ENCODE measurements at places on chromosomes 12 and 14.

GRCh38 chr14:86464341-86464740 is 934.4 kb downstream of the FLRT2 start:
- DNase-seq, result no peak

GRCh38 chr14:100243020-100243419 is 4.1 kb downstream of the YY1 start:
- no peak for DNase-seq

DNA sequence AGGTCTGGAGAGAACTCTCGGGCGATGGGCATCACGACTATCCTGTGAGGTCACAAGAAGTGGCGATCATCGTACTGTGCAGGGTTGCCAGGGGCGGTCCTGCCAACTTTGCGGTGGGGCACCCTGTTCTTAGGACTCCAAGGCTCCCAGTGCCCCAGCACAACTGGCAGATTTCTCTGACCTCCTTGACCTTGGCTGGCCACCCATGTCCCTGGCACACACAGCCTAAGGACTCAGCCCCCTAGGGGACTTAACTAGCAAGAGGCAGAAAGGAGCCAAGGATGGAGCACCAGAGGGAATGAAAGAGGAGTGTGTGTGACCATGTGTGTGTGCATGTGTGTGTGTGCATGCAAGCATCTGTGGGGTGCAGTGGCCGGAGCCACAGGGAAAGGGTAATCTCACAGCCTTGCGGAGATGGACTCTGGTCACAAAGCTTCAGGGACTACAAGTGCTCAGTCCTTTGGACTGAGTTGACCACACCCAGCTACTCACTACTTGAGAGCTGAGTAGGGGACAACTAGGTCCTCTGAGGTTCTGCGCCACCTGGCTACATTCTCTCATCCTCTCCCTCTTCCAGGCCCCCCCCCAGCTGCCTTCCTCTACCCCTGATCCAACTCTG is 13.7 kb downstream of the SLC48A1 start:
- DNase-seq, result no peak

- no peak for DNase-seq
Observed at GRCh38 chr12:129332286-129332685, 479.0 kb downstream of the GLT1D1 start.

DNA sequence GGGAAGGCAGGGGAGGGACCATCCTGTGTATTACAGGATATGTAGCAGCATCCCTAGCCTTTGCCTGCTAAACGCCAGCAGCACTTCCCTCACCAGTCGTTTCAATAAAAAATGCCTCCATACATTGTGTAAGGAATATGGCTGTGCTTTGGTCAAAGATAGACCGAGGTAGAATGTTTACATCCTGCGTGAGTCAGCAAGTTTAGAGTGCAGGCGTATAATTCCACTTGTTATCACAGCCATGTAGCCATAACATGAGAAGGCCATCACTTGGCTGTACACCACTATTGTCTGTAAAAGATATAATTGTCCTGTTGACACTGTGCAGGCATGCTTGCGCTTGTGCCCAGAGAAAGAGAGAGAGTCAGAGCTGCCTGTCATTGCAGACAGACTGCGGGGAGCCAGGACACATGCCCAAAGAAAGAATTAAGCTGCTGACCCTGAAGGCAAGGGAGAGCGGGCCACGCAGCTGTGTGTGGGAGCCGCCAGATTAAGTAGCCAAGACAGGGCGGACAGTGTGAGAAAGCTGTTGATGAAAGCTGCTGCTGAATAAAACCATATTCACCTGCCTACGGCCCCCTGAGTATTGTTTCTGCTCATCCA is 68.4 kb downstream of the CRACR2A start:
- DNase-seq, result no peak

- no peak for DNase-seq
Observed at GRCh38 chr14:22978487-22978837, 3.9 kb downstream of the AJUBA start.

- no peak for DNase-seq
Observed at GRCh38 chr14:91323031-91323430, 78.5 kb upstream of the GPR68 start.

- DNase-seq, result peak; percentile 56
Observed at GRCh38 chr14:75427482-75428229, at the start of gene JDP2. Gene JDP2 (plus strand): TSS chr14:75428022. CDS start chr14:75437921, 9,899 bp downstream.

- no peak for DNase-seq
Observed at GRCh38 chr14:96297000-96297399, 41.0 kb downstream of the BDKRB1 start.

DNA sequence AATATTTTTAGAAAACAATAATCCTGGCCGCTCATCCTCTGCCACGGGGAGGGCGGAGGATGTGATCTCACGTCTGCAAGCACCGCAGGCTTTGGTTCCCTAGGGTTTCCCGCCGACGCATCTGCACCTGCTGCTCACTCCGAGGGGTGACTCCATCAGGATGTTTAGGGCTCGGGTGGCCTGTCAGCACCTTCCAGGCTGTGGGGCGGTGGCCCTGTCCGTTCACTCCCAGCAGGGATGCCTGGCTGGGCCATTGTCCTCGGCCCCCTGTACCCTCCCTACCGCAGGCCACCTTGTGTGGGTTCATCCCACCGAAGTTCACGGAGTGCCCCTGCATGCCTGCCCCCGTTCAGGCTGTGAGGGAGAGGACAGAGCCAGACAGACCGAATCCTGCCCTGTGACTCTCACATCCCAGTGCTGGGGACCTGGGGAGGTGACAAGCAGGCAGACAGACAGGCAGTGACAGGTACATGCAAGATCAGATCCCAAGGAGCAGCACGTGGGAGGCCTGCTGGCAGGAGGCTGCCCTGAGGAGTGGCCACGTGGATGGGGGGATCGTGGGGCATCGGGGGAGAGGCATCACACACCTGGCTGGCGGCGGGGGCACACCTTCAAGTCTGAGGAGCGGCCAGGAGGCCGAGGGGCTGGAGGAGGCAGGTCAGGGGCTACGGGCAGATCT is 112.6 kb downstream of the ADGRD1 start:
- DNase-seq, result no peak

DNA sequence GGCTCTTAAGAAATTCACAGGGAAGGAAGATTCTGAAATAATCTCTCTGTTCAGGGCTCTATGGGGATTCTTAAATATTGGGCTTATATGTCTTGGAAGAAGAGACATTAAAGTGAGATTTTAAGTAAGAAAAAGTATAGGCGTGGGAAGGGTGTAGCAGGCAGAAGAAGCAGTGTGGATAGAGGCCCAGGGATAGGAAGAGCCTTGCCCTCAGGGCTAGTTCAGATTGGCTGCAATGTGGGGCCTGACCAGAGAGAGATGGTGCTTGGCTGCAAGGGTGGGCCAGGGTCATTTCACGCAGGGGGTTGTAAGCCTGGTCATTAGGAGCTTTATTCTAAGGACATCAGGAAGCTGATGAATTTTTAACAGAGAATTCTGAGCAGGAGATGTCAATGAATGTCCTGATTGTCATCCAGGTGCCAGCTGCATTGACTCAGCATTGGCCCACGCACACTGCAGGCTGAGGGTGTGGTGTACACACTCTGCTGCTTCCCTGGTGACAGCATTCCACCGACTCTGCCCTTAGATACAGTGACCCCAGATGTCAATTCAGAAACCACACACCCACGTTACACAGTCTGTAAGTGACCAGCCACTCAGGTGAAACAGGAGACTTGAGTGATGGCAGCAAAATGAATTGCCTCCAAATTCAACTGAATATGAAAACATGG is 582.5 kb downstream of the NRXN3 start:
- DNase-seq, result no peak

DNA sequence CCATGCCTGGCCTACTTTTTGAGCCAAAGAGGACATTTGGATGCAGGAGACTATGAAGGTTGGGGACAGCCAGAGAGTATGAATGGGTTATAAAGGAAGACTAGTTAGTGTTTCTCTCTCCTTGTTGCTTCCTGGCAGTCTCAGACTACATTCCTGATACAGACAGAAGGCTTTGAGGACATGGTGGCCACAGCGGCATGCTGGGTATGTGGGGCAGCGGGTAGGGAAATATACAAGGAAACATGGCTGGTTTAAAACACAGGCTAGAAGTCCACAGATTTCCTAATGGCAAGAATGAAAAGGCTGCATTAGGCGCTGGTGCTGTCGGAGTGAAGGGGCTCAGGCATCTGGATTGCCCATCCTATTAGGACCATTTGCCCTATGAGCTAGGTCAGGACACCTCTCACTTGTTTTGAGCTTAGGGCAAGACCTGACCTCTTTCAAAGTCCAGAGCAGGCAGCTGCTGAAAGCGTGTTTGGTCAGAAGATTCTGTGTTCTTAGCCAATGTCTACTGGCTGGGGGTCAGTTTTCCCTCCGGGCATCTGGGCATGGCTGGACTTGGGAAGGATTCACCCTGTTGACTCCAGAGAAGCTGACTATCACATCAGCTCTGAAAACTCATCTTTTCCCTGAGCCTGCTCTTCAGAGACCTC is 20.1 kb upstream of the FBXO21 start:
- no peak for DNase-seq

DNA sequence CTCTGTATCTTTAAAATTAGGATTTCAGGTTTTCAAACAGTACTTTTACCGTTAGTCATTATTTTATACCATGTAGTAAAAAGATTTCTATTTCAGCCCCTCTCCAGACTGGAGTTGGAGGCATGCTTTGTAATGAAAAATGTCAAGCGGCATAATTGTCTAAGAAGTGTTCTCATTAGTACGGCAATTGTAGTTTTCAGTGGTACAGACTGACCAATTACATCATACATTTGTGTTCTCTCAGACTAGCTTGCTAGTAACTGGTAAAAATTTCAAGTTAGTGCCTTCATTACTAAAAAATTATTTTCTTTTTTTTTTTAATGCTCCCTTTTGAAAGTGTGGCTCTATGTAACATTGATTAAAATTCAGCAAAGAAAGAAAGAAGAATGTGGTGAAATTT is 4.5 kb downstream of the USP30 start:
- no peak for DNase-seq

DNA sequence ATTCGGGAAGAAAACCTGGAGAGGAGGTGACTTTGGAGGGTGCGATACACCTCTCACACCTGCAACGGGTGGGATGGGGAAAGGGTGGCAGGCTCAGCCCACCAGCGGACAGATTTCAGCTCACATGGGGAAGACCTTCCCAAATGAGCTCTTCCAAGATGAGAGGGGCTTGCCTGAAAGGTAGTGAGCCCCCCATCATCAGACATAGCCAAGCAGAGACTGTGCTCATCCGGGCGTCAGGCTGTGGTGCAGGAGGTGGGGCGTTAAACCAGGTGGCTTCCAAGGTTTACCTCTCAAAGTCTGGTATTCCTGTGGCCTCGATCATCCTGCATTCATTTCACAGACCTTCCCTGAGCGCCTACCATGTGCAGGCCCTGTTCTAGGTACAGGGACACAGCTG is 105.4 kb upstream of the FKBP4 start:
- DNase-seq, result no peak

GRCh38 chr12:52366738-52367485 is at the start of gene KRT85:
Gene KRT85 (minus strand): TSS chr12:52367481. CDS start chr12:52367405, 76 bp downstream.
- DNase-seq, result no peak

GRCh38 chr12:44193281-44193680 is 357.4 kb downstream of the TMEM117 start:
- no peak for DNase-seq

DNA sequence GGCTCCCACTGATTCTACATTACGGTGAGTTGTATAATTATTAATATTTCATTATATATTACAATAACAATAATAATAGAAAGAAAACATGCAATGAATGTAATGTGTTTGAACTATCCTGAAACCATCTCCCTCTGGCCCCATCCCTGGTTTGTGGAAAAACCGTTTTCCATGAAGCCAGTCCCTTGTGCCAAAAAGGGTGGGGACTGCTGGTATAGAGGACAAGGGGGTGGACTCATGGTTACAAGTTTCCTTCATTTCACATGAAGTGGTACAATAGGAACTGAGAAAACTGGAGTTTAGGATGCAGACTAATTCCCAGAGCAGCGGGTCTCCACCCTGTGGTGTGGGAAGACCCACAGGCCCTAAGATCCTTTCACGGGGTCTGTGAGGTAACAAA is 3.0 kb upstream of the C1RL start:
- DNase-seq, result no peak

DNA sequence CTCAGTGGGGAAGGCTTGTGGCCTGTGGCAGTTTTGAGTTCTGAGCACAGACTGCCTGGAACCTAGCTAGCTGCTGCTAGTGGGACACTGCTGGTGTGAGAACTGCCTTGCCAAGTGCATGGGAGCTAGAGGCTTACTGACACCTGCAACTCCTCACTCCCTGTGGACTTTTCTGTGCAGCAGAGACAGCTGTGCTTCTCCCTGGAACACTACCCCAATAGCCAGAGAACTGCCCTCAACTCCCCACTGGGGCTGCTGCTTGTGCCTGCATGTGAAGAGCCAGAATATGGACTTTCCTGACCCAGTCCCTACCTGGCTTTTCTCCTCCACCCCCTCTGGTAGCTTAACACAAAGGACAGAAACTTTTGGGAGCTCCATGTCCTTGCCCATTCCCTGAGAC is 222.6 kb downstream of the ADGRD1 start:
- no peak for DNase-seq

DNA sequence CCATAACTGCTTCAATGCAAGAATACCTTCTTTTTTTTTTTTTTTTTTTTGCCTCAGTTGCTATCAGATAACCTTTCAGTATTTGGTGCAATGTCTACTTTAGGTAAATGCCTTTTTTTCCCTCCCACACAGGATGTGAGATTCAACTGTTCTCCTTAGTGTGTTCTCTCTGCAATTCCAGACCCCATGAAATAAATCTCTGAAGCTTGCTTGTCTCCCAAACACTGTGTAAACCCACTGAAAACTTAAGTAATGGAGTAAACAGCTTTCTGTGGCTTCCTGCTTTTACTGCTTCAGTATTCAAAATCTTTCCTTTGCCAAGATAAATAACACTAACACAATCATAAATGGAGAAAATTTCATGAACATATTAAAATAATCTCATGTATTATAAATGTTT is 55.8 kb upstream of the CLEC14A start:
- DNase-seq, result no peak

DNA sequence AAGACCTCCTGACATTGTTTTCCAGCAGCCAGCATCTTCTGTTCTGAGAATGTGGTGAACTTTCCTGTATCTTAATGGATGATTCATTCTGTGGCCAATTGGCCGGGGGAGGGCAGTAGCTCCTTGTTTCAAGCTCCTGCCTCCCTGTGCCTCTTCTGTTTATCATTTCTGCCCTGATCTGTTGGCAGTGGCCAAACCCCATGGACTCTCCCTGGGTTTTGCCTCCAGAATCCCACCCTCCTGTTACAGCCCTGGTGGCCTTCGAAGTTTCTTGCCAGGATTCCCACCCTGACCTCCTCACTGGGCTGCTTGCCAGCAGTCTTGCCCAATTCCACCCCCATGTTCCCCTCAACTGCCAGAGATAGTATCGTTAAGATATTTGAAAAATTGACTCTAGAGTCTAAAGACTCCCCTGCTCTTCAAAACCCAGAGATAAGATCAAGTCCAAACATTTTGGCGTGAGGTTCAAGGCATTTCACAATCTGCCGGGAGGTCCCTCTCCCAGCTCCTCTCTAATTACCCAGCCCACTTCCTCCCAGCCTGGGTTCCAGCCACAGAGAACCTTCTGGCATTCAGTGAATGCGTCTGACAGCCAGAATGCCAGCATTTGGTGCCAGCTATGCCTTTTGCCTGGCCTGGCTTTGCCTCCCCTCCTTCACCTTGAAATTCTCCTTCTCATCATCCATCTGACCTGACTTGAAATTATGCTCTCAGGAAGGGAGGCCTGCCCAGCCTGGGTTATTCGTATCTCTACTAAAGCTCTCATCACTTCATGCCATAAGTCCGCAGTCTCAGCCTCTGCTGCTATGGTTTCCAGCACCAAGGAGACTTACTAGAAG is 37.7 kb upstream of the TXNRD1 start:
- DNase-seq, result peak; percentile 95
